ENCODE measurements at places on chromosomes 13 and 19.

GRCh38 chr13:104809483-104809882 lies 1726.0 kb downstream of the EFNB2 start:
- DNase-seq, result no peak

GRCh38 chr13:109840201-109840892 lies 54.0 kb upstream of the IRS2 start:
- DNase-seq, result peak; percentile 4

- DNase-seq, result no peak
Measured at GRCh38 chr19:1811942-1812425, at the start of gene ATP8B3. Gene ATP8B3, minus strand, starts transcription at chr19:1812276. Its CDS starts 540 bp downstream, at chr19:1811736.

DNA sequence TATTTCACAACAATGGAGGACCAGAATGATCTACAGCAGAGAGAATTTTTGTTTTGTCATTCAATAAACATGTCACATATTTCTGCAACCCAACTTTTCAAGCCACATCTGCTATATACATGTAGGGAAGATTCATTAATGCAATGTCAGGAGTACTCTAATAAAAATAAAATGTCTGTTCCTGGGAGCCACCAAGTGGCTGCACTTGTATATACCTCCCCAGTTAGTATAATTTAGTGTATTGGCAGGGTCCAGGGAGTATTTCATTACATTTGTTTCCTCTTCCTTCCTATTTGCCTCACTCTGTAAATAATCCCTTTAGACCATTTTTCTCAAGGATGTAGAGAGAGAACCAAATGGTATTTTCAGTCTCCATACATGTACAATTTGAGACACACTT lies 1169.0 kb downstream of the DIAPH3 start:
- DNase-seq, result no peak

- no peak for DNase-seq
Measured at GRCh38 chr13:41608839-41609177, 151.5 kb downstream of the RGCC start.

DNA sequence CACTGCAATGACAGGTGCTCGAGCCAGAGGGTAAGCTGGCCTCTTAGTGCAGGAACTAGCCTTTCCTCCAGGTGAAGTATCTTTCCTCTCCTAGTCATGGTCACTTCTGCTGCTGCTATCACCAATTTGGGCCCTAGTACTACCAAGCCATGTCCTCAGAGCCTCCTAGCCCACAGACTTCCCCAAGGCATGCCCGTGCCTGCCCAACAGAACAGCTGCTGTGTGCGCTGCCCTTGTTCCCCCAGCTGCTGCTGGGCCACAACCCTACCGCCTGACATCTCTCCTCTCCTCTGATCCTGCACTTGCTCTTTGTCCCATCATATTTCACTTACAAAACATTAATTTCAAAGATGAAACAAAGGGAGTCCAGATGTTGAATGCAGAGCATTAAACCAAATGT lies 168.5 kb upstream of the FREM2 start:
- no peak for DNase-seq

GRCh38 chr19:7988307-7988706 lies 17.1 kb downstream of the ELAVL1 start:
- no peak for DNase-seq

DNA sequence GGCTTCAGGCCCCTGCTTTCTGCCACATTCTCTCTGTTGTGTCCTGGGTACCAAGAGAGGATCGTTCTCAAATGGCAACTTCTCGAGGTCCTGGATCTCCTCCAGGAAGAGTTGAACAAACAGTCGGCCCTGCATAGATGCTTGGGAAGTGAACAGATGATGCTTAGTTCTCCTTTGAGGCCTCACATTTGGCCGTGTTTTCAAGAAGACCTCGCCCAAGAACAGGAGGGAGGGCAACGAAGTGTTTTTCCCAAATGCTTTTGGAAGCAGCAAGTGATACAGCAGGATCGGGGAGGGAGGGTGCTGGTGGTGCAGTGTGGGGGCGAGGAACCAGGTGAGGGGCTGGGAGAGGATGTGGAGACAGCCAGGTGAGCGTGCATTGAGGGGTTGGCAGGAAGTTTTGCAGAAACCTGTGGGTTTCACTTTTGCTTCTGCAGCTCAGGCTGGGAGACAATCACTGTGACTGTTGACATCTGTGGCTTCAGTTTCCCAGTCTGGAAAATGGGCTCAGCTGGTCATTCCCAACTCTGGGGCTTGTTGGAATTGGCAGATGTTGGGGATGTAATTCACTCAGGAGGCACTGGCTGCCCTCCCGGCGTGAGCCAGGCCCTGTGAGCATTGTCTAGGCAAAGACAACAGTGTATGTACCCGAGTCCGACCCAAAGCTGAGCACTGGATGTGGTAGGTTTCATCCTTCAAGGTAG lies 21.6 kb downstream of the MAST3 start:
- DNase-seq, result no peak

DNA sequence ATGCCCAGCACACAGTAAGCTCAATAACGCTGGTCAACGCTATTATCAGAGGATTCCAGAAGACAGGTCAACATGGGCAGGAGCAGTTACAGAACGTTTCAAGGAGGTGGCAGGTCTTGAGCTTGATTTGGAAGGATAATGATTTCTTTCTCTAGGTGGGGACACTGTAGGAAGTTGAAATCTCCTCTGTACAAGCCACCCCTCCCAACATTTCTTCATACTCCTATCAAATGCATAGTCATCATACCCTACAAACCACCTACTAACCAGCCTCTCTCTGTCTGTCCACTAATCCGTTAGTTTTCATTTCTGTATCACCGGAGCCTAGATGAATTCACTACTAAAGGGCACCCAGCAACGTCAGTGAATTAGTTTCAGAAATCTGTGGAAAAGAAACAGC lies 1.3 kb downstream of the ATP7B start:
- DNase-seq, result no peak

GRCh38 chr19:44303976-44304568 lies 753 bp downstream of the ZNF235 start:
- DNase-seq, result no peak

DNA sequence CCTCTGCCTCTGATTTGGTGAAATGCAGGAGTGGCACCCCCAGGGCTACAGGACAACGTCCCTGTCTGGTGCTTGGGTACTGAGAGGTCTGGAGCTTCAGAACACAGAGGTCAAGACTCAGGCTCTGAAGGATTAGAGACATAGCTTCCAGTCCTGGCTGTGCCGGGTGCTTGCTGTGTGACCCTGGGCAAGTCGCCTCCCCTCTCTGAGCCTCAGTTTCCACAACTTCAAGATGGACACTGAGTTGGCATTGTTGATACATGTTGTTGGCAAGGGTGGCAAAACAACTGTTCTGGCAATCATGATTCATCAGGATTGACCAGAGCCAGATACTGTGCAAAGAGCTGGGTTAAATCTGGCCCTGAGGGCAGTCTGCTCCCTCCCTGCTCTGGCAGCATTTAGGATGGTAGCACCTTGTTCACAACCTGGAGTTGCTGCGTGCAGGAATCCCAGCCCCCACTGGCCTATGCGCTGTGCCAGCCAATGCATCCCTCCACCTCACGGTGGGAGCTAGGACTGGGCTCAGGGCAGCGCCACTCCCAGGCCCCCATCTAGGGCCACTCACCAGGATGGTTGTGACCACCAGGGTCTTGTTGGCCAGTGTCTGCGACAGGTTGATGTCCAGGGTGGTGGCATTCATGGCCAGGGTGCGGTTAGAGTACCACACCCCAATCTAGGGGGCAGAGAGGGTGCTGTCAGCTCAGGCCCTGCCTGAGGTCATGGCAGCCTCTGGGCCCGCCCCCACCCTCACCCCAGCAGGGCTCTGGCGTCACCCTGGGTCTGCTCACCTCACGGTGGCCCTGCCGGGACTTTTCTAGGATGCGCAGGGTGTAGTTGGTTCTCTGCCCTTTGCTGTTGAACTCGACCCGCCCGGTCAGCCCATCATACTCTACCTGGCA lies 16.7 kb downstream of the GRIK5 start:
- no peak for DNase-seq

- no peak for DNase-seq
Measured at GRCh38 chr13:37531049-37531448, 67.5 kb downstream of the POSTN start.

GRCh38 chr19:40625406-40626120 lies 24.4 kb downstream of the LTBP4 start:
- DNase-seq, result peak; percentile 17

- no peak for DNase-seq
Measured at GRCh38 chr19:37966662-37967231, 59.7 kb downstream of the SIPA1L3 start.

GRCh38 chr19:11033251-11033650 lies 56.0 kb upstream of the LDLR start:
- DNase-seq, result no peak

DNA sequence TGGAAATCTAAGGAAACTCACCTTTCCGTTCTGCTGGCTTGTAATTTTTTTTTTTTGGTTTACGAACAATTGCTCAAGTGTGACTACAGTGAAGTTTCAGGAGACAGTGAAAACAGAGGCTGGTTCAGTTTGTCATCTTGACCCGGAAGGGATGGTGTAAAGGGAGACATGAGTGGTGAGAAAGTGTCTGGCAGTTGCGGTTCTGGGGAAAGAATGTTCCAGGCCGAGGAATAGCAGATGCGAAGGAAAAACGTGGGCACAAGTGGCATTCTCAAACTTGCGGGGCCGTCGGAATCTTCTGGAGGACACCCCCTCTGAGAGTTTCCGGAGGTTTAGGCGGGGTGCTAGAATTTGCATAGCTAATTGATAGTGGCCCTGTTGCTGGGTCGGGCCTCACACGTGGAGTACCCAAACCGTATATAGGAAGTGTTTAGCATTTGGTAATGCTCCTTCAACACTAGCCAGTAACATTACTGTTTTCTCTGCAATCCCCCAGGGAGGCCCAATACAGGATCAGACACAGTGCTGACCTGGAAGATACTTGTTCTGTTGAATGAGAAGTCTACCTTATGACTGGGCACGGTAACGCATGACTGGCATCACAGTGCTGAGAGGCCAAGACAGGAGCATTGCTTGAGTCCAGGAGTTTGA lies 2.8 kb upstream of the TNFSF9 start:
- DNase-seq, result no peak

GRCh38 chr19:3619631-3620012 lies 7.0 kb downstream of the CACTIN start:
- no peak for DNase-seq

DNA sequence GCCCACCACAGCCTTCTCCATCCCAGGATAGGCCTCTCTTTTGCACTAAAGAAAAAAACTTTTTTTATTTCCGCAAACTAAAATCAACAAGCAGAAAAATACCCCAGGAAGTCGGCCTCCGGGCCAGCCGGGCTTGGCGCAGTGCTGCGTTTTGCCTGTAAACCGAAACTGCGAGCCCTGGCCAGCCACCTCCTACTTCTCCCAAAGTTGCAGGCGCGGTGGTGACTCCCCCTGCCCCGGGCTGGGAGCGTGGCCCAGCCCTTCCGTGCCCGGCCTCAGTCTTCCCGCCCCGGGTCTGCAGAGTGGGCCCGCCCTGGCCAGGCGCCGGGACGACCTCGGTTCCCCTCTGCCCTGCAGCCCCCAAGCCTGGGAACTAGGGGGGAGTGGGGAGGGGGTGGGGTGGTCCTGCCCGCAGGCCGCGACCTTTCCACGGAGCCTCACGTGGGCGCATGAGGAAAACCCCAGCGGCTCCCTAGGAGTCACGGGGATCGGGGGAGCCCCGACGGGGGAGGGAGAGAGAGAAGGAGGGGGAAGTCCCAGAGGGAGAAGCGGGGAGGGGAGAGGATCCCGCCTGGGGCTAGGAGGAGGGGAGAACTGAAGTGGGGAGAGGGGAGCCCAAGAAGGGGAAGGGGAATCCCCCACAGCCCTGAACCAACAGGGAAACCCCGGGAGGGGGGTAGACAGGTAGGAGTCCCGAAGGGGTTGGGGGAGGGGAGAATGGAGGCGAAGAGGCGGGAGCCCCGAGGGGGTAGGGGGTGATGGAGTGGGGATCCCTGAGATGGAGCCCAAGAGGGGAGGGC lies 3.0 kb downstream of the GADD45B start:
- DNase-seq, result peak; percentile 64

- no peak for DNase-seq
Measured at GRCh38 chr13:39777527-39778061, 122.1 kb downstream of the COG6 start.

DNA sequence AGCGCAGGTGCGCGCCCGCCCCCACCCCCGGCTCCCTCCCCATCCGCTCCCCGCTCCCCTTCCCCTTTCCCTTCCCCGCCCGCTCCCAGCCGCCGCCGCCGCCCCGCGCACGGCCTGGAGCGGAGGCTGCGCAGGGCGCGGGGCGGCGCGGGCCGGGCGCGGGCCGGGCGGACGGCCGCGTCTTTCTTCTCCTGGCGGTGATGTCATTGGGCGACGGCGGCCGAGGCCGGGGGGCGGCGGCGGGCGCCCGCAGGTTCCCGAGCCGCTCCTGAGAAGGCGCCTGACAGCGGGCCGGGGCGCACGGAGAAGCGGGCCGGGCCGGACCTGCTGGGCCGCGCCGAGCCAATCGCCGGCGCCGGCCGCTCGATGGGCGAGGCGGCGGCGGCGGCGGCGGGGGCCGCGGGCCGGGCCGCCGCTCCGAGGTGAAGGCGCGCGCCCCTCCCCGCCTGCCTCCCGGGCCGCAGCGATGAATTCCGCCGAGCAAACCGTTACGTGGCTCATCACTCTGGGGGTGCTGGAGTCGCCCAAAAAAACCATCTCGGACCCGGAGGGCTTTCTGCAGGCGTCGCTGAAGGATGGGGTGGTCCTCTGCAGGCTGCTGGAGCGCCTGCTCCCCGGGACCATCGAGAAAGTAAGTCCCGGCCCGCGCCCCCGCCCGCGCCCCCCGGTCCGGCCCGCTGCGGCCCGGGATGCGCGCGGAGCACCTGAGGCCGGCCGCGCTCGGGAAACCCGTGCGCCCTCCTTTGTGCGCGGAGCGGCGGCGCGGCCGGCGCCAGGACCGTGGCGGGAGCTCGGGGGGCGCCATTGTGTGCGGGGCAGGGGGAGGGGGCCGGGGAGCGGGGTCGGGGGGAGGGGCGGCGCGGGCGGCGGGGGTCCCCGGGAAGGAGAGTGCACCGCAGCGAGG lies at the start of gene ARHGEF7:
Gene ARHGEF7 (plus strand): TSS at position 250 of the 904 bp plus-strand sequence. CDS start 217 bp downstream, at position 467.
- DNase-seq, result no peak

DNA sequence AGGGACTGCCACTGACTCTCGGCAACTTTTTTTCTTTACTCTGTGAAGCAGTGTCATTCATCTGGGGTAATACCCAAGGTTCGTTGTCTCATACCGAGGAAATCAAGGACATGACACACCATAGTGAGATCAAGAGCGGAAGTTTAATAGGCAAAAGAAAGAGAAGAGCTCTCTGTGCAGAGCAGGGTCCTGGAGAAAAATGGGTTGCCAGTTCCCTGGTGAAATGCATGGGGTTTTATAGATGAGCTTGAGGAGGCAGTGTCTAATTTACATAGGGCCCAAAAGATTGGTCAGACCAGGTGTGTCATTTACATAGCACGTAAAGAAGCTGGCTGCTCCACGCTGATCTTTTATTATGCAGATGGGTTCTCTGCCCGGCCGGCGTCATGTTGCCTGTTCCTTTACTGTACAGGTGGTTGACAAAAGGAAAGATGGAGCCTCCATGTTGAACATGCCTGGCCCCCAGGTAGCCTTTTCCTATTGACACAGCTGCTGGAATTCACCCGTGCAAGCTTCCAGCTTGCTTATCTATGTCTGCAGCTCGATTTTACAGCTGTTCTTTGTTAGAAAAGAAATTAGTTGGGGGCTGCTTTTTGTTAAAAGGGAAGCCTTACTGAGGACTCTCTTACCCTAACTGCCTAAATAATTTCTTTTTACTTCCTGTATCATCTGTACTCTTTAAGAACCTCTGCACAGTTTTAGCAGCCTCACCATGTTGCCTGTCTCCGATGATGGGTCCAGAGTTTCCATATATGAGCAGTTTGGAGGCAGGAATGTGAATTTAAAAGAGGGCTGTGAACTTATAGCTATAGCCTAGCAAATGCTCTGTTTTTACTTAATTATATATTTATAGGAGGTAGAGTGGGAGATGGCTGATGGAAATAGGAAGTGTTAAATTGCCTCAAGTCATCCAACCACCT lies 98.0 kb upstream of the DIAPH3 start:
- no peak for DNase-seq

GRCh38 chr13:35144166-35144890 lies 202.3 kb downstream of the NBEA start:
- DNase-seq, result peak; percentile 22
